Glutamatergic neuron (in vitro differentiated cells): ENCODE measurements at places on chromosomes 12 and 14. TPM values are rescaled to one million over a fixed set of nuclear protein-coding genes. Genes with fewer than 3 reads are reported as not detected.

DNA sequence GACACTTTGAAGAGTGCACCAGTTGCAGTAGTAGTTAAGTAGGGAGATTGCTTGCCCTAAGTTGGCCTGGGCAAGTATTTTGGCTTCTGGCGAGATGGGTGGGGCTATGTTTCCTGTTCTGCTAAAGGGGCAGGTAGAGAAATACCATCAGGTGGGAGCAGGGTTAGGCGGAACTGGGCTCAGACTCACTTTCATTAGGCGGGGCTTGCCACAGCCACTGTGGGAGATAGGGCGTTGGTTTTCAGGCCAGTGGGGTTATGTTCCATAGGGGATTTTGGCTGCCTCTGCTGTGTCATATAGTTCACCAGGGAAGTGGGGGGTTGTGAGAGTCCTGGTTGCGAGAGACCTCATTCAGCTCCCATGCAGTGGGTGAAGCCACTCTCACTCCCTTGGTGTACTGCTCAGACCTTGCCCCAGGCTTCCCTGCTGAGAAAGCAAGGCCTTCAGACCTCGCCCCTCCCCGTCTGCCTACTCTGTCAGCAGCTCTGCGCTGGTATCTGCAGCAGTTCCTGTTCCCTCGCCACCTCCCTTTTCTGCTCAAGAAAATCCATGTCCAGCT lies 43.3 kb downstream of the AEBP2 start:
- H3K4me3 ChIP-seq: no peak overlapping the region
- H3K4me1 ChIP-seq: peaks cover 17% of the 10 kb centered on the region
- peaks cover 8% of the 10 kb centered on the region for H3K27me3 ChIP-seq
- peak; percentile 34 for DNase-seq

DNA sequence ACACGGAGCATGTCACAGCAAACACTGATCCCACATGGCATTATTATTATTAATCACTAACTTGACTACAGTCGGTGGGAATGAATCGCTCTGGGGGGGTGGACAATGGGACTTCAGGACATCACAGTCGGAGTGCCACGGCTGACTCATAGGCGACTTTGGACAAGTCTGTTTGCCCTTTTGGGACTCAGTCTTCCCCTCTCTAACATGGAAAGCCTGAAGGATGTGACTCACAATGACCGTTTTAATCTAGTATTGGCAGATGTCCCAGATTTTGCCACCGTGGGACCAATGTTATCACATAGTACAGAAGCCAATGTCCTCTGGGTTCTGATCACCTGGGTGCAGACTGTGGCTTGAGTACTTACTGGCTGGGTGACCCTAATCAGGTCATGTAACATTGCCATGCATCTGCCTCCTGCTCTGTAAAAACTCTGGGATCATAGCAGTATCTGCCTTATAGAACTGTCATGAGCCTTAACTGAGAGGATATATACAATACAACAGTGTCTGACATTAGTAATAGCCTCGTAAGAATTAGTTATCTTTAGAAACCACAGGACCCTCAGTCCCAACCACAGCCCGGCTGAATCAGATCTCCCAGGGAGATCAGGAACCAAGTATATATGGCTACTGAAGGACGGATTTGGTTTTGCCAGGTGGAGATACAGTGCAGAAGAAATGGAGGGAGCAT lies 362.6 kb downstream of the BCL11B start:
- peaks cover 4% of the 10 kb centered on the region for H3K27me3 ChIP-seq
- H3K36me3 ChIP-seq: no peaks in the 10 kb centered on the region
- DNase-seq: no peak

GRCh38 chr12:122029620-122030423 lies 8.1 kb downstream of the BCL7A start:
- H3K4me3 ChIP-seq: peak overlapping the region; percentile 38
- H3K4me1 ChIP-seq: peaks cover 56% of the 10 kb centered on the region
- DNase-seq: no peak
- peak overlapping the region; percentile 76 for H3K27ac ChIP-seq
- H3K36me3 ChIP-seq: no peaks in the 10 kb centered on the region

GRCh38 chr12:71393625-71394024 lies 46.0 kb upstream of the LGR5 start:
- H3K4me1 ChIP-seq: peaks cover 15% of the 10 kb centered on the region
- H3K4me3 ChIP-seq: no peak overlapping the region
- H3K27me3 ChIP-seq: peaks cover 3% of the 10 kb centered on the region
- H3K27ac ChIP-seq: no peak overlapping the region
- no peaks in the 10 kb centered on the region for H3K36me3 ChIP-seq

DNA sequence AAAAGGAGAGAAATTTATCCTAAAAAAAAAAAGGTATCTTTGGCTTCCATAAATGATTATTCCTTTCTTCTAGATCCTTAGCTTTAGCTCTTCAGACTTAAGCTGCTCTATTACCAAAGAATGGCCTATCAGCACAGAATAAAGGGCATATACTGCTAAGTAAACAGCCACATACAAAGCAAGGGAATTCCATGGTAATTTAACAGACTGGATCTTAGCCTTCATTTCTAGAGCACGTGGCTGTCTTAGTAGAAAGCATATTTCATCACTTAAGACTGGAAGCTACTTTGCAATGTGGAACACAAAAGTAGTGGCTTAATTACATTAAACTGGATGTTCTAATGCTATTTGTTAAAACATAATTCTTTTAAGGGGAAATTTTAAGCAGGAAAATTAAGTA lies 23.1 kb downstream of the TMED10 start:
- DNase-seq: no peak
- H3K27me3 ChIP-seq: no peaks in the 10 kb centered on the region
- H3K27ac ChIP-seq: no peak overlapping the region
- H3K4me1 ChIP-seq: no peaks in the 10 kb centered on the region
- no peaks in the 10 kb centered on the region for H3K36me3 ChIP-seq

GRCh38 chr14:74577247-74577947 lies 34.6 kb downstream of the LTBP2 start:
- H3K4me1 ChIP-seq: peaks cover 4% of the 10 kb centered on the region
- DNase-seq: no peak
- no peaks in the 10 kb centered on the region for H3K36me3 ChIP-seq
- H3K27me3 ChIP-seq: peaks cover 1% of the 10 kb centered on the region
- H3K4me3 ChIP-seq: no peak overlapping the region

DNA sequence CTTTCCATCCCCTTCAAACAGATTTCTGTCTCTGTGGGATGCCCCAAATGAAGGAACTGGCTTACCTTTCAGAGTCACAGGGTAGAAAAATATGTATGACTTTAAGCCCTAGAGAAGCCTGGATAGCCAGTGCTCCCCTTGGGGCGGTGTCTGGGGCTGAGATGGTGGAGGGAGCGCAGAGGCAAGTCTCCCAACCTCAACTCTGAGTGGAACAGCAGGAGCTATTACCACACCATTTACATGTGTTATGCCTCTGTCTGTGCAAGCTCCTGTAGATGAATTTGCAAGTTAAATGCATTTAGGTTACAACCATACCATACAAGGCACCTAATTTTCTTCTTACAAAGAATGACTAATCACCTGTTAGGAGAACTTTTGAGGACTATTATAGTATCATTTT lies 50.4 kb upstream of the CLMN start:
- no peak overlapping the region for H3K27ac ChIP-seq
- peaks cover 5% of the 10 kb centered on the region for H3K27me3 ChIP-seq
- H3K4me3 ChIP-seq: no peak overlapping the region
- H3K36me3 ChIP-seq: no peaks in the 10 kb centered on the region

- no peak for DNase-seq
- peaks cover 3% of the 10 kb centered on the region for H3K27me3 ChIP-seq
- peaks cover 6% of the 10 kb centered on the region for H3K4me1 ChIP-seq
- no peaks in the 10 kb centered on the region for H3K36me3 ChIP-seq
Measured at GRCh38 chr14:97271451-97271960, 474.3 kb downstream of the VRK1 start.

DNA sequence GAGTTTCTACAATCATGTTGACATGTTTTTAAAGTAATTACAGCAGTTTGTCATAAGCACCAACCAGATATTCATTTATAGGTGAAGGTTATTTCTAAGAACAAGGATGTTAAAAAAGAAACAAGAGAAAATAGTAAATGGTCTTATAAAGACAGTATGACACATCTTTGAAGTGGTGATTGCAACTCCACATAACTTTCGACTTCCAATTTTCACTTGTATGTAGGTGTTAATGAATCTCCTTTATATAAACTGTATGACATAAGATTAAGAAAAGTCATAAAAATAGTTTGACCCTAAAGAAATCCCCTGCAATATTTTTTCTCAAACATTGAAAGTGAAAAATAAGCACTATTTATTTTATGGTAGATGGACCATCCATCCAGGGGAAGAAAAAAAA lies 144.8 kb upstream of the PTPRQ start:
- H3K27ac ChIP-seq: no peak overlapping the region
- H3K36me3 ChIP-seq: no peaks in the 10 kb centered on the region
- no peak for DNase-seq
- no peaks in the 10 kb centered on the region for H3K27me3 ChIP-seq

DNA sequence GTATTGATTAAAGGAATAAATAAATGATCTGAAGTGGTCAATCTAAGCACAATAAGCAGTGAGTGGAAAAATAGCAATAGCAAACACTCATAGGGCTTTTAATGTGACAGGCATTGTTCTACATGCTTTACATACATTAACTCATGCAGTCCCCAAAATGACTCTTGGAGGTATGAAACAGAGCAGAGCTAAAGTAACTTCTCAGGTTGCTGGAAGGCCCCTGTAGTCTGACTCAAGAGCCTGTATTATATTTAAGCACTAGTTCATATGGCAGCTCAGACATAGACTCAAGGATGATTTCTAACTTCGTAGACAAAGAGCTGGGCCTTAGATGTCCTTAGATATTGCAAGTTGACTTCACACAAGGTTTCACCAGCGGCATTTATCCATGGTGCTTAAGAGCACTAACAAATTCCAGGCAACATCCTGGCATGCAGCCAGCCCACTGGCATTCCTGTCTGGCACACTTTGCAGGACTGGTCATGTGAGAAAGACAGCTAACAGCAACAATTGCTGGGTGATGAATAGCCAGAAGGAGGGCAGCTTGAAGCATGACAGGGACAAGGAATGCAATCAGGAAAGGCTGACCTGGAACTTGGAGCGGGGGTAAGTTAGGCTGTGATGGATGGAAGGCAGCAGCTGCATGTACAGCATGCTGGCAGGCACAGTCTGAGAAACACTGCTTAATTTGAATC lies 22.9 kb upstream of the KTN1 start:
- peaks cover 4% of the 10 kb centered on the region for H3K36me3 ChIP-seq
- H3K27me3 ChIP-seq: no peaks in the 10 kb centered on the region
- no peaks in the 10 kb centered on the region for H3K4me1 ChIP-seq
- no peak for DNase-seq

- DNase-seq: no peak
- H3K4me3 ChIP-seq: no peak overlapping the region
- H3K4me1 ChIP-seq: peaks cover 9% of the 10 kb centered on the region
Measured at GRCh38 chr14:74574706-74575105, 37.3 kb downstream of the LTBP2 start.

- H3K36me3 ChIP-seq: no peaks in the 10 kb centered on the region
- H3K4me1 ChIP-seq: no peaks in the 10 kb centered on the region
- no peaks in the 10 kb centered on the region for H3K27me3 ChIP-seq
- H3K27ac ChIP-seq: no peak overlapping the region
Measured at GRCh38 chr12:45458238-45458637, 242.3 kb downstream of the ANO6 start.

DNA sequence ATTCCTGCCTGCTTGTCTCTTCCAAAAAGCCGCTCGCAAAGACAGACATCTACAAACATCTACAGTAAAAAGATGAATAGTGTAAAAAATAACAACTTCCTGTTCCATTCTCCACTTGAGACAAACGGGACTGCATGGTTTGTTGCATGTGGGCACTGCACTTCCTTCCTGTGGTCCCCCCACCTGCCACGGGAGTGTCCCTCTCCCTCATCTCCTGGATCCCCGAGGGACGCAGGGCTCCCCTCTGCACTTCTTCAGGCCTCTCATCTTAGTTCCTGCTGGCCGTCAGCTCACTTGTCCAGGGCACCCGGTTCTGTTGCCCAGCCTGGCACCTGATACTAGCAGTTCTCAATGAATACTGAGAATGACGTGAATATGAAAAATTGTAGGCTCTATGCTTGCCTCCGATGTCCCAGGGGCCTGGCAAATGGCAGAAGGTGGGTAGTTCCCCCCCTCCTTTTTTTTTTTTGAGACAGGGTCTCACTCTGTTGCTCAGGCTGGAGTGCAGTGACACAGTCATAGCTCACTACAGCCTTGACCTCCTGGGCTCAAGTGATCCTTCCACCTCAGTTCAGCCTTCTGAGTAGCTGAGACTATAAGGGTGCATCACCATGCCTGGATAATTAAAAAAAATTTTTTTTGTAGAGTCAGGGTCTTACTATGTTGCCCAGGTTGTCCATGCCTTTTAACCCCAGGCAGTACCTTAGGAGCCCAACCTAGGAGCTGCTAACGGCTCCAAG lies 3.5 kb upstream of the KLC1 start:
- peak overlapping the region; percentile 81 for H3K27ac ChIP-seq
- no peak for DNase-seq
- peaks cover 10% of the 10 kb centered on the region for H3K27me3 ChIP-seq
- no peaks in the 10 kb centered on the region for H3K36me3 ChIP-seq
- H3K4me3 ChIP-seq: peak overlapping the region; percentile 61

- no peaks in the 10 kb centered on the region for H3K27me3 ChIP-seq
- DNase-seq: no peak
- H3K36me3 ChIP-seq: no peaks in the 10 kb centered on the region
- no peaks in the 10 kb centered on the region for H3K4me1 ChIP-seq
- H3K27ac ChIP-seq: no peak overlapping the region
Measured at GRCh38 chr12:68940731-68941130, 7.8 kb upstream of the CPM start.

GRCh38 chr14:100640471-100641273 lies 53.5 kb upstream of the BEGAIN start:
- peaks cover 2% of the 10 kb centered on the region for H3K27me3 ChIP-seq
- H3K36me3 ChIP-seq: no peaks in the 10 kb centered on the region
- no peak overlapping the region for H3K27ac ChIP-seq
- no peak for DNase-seq
- no peak overlapping the region for H3K4me3 ChIP-seq

GRCh38 chr12:127536833-127537428 lies 730.0 kb upstream of the TMEM132C start:
- H3K4me3 ChIP-seq: no peak overlapping the region
- H3K27me3 ChIP-seq: peaks cover 2% of the 10 kb centered on the region
- no peaks in the 10 kb centered on the region for H3K36me3 ChIP-seq
- no peak for DNase-seq

GRCh38 chr12:124640056-124640455 lies 72.6 kb upstream of the NCOR2 start:
- H3K4me1 ChIP-seq: peaks cover 29% of the 10 kb centered on the region
- no peak overlapping the region for H3K4me3 ChIP-seq
- no peak overlapping the region for H3K27ac ChIP-seq
- peaks cover 8% of the 10 kb centered on the region for H3K27me3 ChIP-seq
- H3K36me3 ChIP-seq: peaks cover 9% of the 10 kb centered on the region

- no peaks in the 10 kb centered on the region for H3K36me3 ChIP-seq
- H3K27ac ChIP-seq: no peak overlapping the region
- no peak for DNase-seq
- no peak overlapping the region for H3K4me3 ChIP-seq
- no peaks in the 10 kb centered on the region for H3K4me1 ChIP-seq
Measured at GRCh38 chr12:67803278-67803993, 154.9 kb downstream of the DYRK2 start.

The MMP19 gene
- total RNA-seq: not detected

The TROAP gene
- 11.7 TPM for total RNA-seq

The TAS2R31 gene
- 5.7 TPM for total RNA-seq

The RIPK3 gene
- total RNA-seq: not detected

The ASB2 gene
- 16.6 TPM for total RNA-seq

The LRRK2 gene
- total RNA-seq: not detected
